ENCODE measurements at places on chromosomes 6 and 20. TPM values are rescaled to one million over a fixed set of nuclear protein-coding genes. Genes with fewer than 3 reads are reported as not detected.

The GGT7 gene
- total RNA-seq: 3.5 TPM

The DACT2 gene
- 0.63 TPM for total RNA-seq

The DNAH8 gene
- not detected for total RNA-seq

The PSORS1C2 gene
- total RNA-seq: 0.33 TPM

The CASS4 gene
- 0.21 TPM for total RNA-seq

The MPIG6B gene
- 0.49 TPM for total RNA-seq

The TREM1 gene
- total RNA-seq: 6.2 TPM

The FAM217A gene
- not detected for total RNA-seq

The LY6G6C gene
- total RNA-seq: 1.5 TPM

The EDN3 gene
- not detected for total RNA-seq

The TOMM34 gene
- total RNA-seq: 54.0 TPM

The NOX3 gene
- total RNA-seq: not detected

The FBXO5 gene
- total RNA-seq: 5.7 TPM

The CCM2L gene
- not detected for total RNA-seq

The HLA-C gene
- total RNA-seq: 259 TPM

The SLC4A11 gene
- 13.0 TPM for total RNA-seq

The GJA10 gene
- total RNA-seq: not detected

The LRRN4 gene
- total RNA-seq: 0.14 TPM

The NKX2-4 gene
- total RNA-seq: not detected

The ENPP5 gene
- 0.92 TPM for total RNA-seq

The KCNG1 gene
- total RNA-seq: 23.8 TPM

The ADGB gene
- total RNA-seq: not detected

The GSTA2 gene
- not detected for total RNA-seq

The OPRM1 gene
- total RNA-seq: 0.42 TPM

The TFEB gene
- 11.4 TPM for total RNA-seq

The APOBEC2 gene
- 0.63 TPM for total RNA-seq

The MATN4 gene
- 0.05 TPM for total RNA-seq

The IP6K3 gene
- total RNA-seq: not detected

The SLC35F1 gene
- not detected for total RNA-seq

The BMP2 gene
- 2.5 TPM for total RNA-seq

The PGBD1 gene
- total RNA-seq: 2.8 TPM

The RPP40 gene
- total RNA-seq: 14.1 TPM

The ARMH2 gene
- total RNA-seq: not detected

The PPDPF gene
- 415 TPM for total RNA-seq

The PLN gene
- not detected for total RNA-seq

The RNF39 gene
- total RNA-seq: 4.9 TPM

The SLC17A9 gene
- 1.6 TPM for total RNA-seq

The RSPO3 gene
- not detected for total RNA-seq

The FAM210B gene
- 17.0 TPM for total RNA-seq

The RBPJL gene
- total RNA-seq: not detected

The ATP6V1G2 gene
- total RNA-seq: 0.19 TPM

The KHDC1 gene
- 1.7 TPM for total RNA-seq

Data from airway epithelial cell (primary cell).